ENCODE measurements at places on chromosomes 11 and 22. TPM values are rescaled to one million over a fixed set of nuclear protein-coding genes. Genes with fewer than 3 reads are reported as not detected.

CEND1 gene
- polyA plus RNA-seq, result not detected

TMPRSS13 gene
- 0.06 TPM for polyA plus RNA-seq

AIFM3 gene
- 0.74 TPM for polyA plus RNA-seq

P2RY2 gene
- polyA plus RNA-seq, result 4.2 TPM

RCOR2 gene
- polyA plus RNA-seq, result 1.7 TPM

MS4A6A gene
- polyA plus RNA-seq, result not detected

TRIM77 gene
- not detected for polyA plus RNA-seq

OR56A5 gene
- polyA plus RNA-seq, result not detected

RAB1B gene
- 217 TPM for polyA plus RNA-seq

UBQLN3 gene
- not detected for polyA plus RNA-seq

KCNK7 gene
- 1.0 TPM for polyA plus RNA-seq

MS4A8 gene
- not detected for polyA plus RNA-seq

MYRF gene
- 0.11 TPM for polyA plus RNA-seq

E2F8 gene
- polyA plus RNA-seq, result 2.4 TPM

SERHL2 gene
- polyA plus RNA-seq, result 1.5 TPM

KLHL22 gene
- polyA plus RNA-seq, result 12.5 TPM

CACNA1I gene
- not detected for polyA plus RNA-seq

AMOTL1 gene
- polyA plus RNA-seq, result 26.8 TPM

CD3E gene
- not detected for polyA plus RNA-seq

CYTH4 gene
- not detected for polyA plus RNA-seq

BDNF gene
- not detected for polyA plus RNA-seq

ANKRD49 gene
- polyA plus RNA-seq, result 5.5 TPM

KRTAP5-11 gene
- polyA plus RNA-seq, result not detected

TRIM29 gene
- 211 TPM for polyA plus RNA-seq

LDHAL6A gene
- polyA plus RNA-seq, result not detected

OR56B4 gene
- not detected for polyA plus RNA-seq

FAM89B gene
- polyA plus RNA-seq, result 45.1 TPM

FGF19 gene
- polyA plus RNA-seq, result not detected

GAL3ST1 gene
- not detected for polyA plus RNA-seq

C1QTNF4 gene
- polyA plus RNA-seq, result 0.27 TPM

ART1 gene
- not detected for polyA plus RNA-seq
